ENCODE measurements at places on chromosomes 12 and 14.

DNA sequence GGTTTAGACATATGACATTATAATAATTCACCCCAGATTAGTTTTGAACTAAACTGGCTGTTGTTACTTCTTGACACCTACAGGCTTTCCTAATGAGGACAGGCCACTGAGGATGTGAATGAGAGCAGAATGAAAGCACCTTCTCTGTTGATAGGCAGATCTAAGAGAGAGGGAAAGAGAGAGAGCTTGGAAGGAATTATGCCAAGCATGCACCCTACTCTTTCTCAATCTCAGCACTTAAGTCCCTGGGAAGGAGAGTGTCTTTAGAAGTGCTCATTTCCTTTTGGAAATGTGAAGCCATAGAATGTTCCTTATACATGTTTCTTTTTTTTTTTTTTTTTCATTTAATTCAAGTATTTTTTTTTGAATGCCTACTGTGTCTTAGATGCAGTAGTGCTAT, 49.0 kb downstream of the TBC1D15 start:
- no peak for DNase-seq

- DNase-seq: no peak
Measured at GRCh38 chr12:47864646-47865235, 40.1 kb downstream of the VDR start.

DNA sequence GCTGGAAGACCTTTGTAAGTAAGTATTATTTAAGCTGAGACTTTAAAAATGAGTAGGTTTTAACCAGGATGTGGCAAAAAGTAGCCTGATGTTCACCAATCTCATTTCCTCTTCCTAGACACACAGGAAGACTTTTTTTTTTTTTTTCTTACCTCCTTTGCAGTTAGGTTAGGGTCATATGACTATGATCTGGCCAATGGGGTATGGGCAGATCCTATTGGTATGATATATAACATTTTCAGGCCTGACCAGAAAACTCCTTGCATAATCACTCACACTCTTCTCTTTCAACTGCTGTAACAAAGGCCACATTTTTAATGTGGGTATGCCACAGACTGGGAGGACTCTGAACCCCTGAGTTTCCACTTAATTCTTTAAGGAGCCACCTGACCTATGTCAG, 2.7 kb upstream of the RPS6KA5 start:
- DNase-seq: no peak

- DNase-seq: no peak
Measured at GRCh38 chr12:84807249-84807648, 105.3 kb downstream of the SLC6A15 start.

GRCh38 chr14:56342494-56342942, 224.3 kb downstream of the PELI2 start:
- DNase-seq: no peak

GRCh38 chr12:58405363-58405762, 464.0 kb downstream of the ATP23 start:
- no peak for DNase-seq

DNA sequence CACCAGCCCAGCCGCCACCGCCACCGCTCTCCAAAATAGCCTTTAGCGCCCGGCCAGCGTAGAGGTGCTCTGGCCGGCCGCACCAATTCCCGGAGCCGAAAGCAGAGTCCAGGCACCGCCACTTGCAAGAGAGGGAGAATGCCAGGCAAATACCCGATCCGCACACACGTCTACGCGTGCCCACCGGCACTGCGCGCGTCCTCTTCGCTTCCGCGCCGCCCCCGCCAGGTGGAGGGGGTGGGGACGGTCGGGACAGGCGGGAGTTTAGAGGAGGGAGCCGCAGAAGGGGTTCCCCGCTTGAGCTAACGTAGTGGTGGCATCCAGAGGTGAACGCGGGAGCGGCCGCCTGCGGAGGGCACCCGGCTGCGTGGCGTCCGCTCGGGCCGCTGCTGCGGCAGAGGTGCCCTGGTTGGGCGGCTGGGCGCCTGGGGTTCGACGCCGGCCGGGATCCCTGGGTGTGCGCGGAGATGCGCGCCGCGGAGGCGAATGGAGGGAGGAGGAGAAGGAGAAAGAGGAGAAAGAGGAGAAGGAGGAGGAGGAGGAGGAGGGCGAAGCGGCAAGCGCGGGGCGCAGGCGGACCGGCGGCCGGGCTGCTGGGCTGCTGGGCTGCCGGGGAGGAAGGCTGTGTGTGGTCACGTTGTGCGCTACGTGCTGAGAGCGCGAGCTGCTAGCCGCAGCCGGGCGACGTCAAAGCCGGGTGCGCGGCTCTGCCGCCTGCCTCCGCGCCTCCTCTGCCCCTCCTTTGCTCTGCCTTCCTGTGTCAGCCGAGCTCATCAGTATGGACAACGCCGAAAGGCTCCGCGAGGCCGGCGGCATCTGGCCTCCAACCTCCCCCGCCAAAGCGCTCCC, at the start of gene MDGA2:
MDGA2 (minus strand) TSS at position 140 of the 849 bp plus-strand sequence.
- DNase-seq: peak; percentile 85

- DNase-seq: no peak
Measured at GRCh38 chr12:124776125-124776513, 87.5 kb downstream of the SCARB1 start.

DNA sequence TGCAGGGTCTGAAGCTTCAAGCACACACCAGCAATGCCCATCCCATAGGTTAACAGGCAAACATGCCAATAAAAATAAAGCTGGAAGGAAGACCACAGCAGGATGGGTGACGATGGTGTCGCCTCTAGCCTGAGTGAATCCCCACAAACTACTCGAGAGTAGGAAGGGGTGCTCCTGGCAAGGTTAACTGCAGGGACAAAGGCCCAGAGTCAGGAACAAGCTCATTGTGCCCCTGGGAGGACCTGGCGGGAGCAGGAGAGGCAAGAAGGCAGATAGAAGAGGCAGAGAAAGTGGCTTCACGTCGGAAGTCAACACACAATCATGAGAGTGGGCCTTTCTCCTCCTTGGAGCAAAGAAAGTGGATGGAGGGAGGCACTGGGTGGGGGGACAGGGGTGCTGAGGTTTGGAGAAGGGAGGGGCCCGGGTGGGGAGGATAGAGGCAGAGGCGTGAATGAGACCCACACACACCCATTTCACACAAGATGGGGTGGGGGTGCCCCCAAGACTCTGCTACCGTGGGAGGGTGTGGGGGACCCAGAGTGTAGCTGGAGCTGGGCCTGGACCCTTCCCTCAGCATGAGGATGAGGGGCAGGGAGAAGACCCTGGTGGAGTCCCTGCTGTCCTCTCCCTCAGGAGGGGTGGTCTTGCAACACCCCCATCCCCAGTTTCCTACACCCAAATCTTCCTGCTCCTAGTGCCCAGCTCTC, 43.1 kb downstream of the DIO3 start:
- DNase-seq: peak; percentile 19

- DNase-seq: no peak
Measured at GRCh38 chr12:70744178-70744577, 106.9 kb upstream of the PTPRB start.

DNA sequence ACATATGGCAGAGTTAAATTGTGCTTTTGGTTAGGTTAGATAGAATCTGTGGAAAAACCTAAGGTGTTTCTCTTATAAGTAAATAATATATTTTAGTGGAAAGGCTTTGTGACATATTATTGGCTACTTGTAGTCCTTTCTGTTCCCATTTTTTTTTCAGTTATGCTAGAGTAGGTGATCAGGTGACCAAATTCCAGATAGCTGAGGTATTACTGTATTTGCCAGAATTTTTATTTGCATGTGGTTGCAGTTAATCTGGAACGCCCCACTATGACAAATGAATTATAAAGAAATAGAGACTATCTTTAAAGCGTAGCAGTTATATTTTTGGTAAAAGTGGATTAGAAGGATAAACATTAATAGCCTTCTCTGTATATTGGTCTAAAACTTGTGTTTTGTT, 52.0 kb downstream of the ARHGAP5 start:
- DNase-seq: no peak

DNA sequence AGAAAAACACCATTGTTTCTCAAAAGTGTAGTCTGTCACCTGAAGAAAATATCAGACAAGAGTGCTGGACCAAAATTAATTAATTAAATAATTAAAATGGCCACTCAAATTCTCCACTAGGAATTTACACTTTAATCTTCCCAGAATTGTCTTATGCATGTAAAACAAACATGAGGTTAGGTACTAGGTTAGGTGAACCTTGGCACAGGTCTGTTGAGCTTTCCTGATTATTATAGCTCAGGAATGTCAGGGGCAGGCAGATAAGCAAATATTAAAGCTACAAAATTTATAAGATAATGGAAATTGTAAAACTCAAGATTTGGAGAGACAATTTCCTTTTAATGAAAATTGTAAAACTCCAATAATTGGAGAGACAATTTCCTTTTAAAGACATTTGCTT, 253.2 kb downstream of the BMP4 start:
- DNase-seq: no peak

- no peak for DNase-seq
Measured at GRCh38 chr12:53806721-53807120, 54.9 kb upstream of the CISTR start.

GRCh38 chr14:34368115-34368970, 93.7 kb downstream of the SPTSSA start:
- DNase-seq: no peak

- no peak for DNase-seq
Measured at GRCh38 chr12:70637303-70638085, at the start of gene PTPRB. PTPRB (minus strand) TSS chr12:70637429; CDS start chr12:70637395, 34 bp downstream.

GRCh38 chr14:69684461-69685217, 73.2 kb downstream of the SUSD6 start:
- no peak for DNase-seq

- no peak for DNase-seq
Measured at GRCh38 chr14:71591929-71592328, 340.3 kb upstream of the RGS6 start.

DNA sequence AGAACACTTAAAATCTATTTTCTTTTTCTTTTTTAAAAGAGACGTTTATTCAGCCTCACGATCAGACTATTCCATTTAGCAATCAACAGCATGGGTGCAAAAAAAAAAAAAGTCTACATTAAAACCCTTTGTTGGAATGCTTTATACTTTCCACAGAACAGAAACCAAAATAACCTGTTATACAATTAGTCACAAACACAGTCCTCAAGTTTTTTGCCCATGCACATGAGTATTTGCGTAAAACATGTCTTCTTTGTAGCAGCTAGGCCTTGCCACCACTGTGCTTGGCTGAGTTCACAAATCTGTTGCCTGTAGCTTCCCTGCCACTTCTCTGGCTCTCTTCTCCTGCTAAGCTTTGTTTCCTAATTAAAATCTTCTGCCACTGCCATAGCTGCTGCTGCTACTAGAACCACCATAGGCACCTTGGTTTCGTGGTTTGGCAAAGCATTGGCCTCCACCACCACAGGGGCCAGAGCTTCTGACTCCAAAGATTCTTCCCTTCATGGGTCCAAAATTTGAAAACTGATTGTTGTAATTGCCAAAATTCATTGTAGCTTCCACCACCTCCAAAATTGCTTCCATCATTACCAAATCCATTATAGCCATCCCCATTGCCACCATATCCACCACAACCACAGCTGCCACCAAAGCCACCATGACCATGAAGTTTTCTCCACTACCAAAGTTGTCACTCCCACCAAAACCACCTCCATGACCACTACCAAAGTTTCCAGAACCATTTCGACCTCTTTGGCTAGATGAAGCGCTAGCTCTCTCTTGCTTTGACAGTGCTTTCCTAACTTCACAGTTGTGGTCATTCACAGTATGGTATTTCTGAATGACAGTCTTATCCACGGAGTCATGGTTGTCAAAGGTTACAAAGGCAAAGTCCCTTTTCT, 38.1 kb downstream of the KLRG1 start:
- DNase-seq: no peak

GRCh38 chr12:22626406-22626805, 1.4 kb downstream of the ETNK1 start:
- peak; percentile 4 for DNase-seq

DNA sequence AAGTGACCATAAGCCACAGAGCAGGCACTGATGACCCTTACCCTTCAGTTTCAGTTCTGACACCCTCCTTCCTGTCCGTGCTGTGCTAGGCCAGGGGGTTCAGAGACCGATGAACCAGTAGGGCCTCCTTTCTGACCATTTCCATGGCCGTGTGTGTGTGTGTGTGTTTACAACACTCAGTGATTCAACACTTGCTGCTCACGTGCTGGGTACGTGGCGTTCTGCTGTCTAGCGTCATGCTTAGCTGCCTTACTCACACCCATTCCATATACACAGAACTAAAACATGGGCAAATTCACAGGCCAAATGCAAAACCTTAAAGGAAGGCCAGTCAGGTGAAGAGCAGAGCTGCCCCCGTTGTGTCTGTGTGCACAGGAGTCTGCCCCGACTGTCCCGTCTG, 67.5 kb downstream of the DNAH10 start:
- no peak for DNase-seq

- no peak for DNase-seq
Measured at GRCh38 chr12:50786498-50787231, 22.8 kb downstream of the ATF1 start.

DNA sequence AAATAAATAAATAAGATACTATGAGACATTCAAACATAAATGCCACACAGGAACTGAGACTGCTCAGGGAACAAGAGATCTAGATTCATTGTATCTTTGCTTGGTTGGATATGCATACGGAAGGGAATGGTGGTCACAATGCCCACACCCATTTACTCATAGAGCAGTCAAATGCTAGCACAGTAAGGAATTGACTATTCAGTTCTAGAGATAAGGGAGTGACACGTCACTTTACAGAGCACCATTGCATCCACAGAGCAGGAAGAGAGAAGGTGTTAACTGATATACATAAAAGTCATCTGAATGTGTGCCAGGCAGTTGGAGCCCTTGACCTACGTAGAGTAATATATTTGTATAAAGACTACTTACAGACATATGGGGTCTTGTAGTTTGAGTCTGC, 530.0 kb upstream of the NOVA1 start:
- DNase-seq: no peak

DNA sequence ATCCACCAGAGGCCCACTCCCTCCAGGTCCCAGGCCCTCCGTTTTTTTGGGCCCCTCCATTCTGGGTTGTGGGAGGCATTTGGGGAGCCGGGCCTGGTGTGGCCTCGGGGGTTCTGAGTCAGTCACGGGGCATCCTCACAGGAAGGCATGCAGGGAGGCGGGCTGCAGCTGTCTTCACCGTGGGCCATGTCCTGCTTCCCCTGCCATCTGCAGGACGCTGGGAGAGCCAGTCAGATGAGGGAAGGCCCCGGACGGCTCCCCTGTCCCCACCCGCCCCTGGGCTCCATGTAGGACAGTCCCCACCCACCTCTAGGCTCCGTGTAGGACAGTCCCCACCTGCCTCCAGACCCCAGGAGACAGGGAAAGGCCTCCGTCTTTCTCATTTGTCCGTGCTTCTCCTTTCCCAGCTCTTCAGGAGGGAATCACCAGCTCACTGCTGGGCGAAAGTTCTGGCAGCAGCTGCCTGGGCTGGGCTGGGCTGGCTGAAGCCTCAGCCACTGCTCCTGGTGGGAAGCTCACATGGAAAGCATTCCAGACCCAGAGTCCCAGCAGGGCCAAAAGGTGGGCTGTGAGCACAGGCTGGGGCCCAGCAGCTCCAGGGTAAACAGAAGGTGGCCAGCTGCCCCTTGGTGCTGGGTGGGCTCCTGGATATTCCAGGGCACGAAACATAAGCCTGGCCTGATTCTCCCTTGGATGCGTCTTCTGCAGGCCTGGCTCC, 217.8 kb downstream of the KIF26A start:
- DNase-seq: peak; percentile 71

All from H7 (cell line).